Stimulated activated naive CD4-positive, alpha-beta T cell (primary cell): ENCODE measurements at places on chromosomes 13 and 19.

DNA sequence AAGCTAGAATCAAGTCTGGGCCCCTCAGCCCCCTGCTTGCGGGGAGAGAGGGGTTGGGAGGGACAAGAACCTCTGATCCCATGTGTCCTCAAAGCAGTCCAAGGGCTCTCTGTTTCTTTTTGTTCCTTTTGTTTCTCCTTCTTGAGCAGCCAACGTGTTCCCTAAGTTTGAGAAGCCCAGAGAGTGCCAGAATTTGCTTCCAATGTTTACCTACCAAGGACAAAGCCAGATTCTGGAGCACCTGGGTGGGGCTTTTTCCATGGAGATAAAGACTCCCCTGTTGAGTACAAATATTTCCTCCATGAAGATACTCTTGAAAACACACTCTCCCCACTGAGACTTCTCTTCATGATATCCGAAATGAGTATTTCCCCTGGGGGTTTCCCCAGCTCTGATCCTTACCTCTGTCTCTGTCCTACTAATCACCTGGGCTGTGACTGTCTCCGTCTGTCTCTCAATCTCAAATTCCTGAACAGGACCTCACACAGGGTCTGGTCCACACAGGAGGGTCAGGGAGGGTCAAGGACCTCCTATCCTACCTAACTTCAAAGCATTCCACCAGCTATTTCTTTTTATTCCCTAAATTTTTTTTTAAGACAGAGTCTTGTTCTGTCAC, 27.4 kb downstream of the CD177 start:
- no peak for DNase-seq

GRCh38 chr13:41178040-41178439, 16.3 kb downstream of the KBTBD7 start:
- DNase-seq: no peak

GRCh38 chr19:24063295-24063694, 23.7 kb upstream of the ZNF254 start:
- DNase-seq: no peak

DNA sequence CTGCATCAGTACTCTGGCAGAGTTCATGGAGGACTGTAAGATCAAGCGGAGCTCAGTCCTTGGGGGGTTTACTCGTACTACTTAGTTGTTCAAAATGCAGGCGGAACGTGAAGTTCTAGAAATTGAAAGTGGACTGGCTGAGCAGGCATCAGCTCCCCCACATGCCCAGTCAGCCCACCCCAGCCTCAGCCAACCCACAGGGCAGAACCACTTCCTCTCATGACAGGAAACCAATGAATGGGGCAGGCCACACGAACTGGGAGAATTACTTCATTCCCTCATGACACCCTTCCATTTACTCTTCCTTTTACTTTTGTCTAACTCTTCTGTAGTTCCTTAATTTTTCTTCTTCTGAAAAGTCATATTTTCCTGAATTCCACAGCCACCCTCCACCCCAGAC, 71.9 kb downstream of the FLT1 start:
- no peak for DNase-seq

GRCh38 chr13:79407349-79407979, 1.4 kb upstream of the RBM26 start:
- no peak for DNase-seq

DNA sequence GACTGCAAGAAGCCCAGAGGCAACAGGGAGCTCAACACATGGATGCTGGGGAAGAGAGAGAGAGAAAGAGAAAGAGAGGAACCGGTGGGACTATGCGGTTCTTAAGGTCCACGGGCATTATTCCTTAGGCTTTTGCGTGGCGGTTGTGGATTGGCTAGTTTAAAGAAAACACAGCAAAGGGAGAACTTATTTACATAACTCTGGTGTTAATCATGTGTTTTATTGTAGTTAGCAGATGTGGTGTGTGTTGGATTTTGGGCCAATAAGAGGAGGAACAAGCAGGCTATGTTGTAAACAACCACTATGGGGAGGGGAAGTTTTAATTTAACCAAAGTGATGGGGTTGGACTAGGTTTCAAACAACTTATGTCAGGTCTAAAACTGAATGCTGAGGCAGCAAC, 275.3 kb upstream of the KLF12 start:
- no peak for DNase-seq
